ENCODE measurements at places on chromosomes 13 and 19. TPM values are rescaled to one million over a fixed set of nuclear protein-coding genes. Genes with fewer than 3 reads are reported as not detected.

- DNase-seq = no peak
Measured at GRCh38 chr13:44434766-44435141, 61.1 kb downstream of the SERP2 start.

DNA sequence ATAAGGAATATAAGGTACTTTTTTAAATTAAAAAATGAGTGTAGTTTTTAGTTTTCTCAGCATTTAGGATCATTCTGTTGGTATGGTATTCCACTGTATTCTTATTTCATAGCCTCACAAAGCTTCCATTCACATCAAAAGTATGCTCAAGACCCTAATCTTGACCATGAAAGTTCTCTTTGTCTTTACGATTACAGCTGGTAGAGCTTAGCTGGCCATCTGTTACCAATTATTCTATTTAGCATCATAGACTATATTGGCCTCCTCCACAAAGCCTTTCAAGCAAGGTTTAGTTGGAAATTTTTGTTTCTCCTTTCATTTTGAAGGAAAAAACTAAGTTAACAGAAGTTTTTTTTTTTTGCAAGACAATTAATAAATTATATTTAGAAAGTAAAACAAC, 245.1 kb downstream of the KCTD12 start:
- no peak for DNase-seq

- DNase-seq = peak; percentile 72
Measured at GRCh38 chr19:2575734-2576481, 100.0 kb downstream of the GADD45B start.

DNA sequence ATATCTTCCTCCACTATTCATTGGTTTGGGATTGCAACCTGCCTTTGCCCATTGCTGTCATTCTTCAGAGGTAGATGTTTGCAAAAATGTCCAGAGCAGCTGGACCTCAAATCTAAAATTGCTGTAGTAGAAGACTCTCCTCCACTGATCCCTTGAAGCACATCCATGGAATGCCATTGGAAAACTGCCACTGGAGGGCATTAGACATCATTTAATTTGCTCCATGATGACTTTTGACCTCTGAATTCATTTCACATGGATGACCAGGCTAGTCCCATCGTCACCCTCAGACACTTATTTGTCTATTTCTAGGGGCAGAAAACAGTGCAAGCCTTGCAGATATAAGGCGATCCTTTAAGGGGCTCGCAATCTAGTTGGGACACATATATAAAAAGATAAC, 33.9 kb upstream of the FLT1 start:
- no peak for DNase-seq

GRCh38 chr19:480016-480855, 16.1 kb upstream of the MADCAM1 start:
- DNase-seq = peak; percentile 84

DNA sequence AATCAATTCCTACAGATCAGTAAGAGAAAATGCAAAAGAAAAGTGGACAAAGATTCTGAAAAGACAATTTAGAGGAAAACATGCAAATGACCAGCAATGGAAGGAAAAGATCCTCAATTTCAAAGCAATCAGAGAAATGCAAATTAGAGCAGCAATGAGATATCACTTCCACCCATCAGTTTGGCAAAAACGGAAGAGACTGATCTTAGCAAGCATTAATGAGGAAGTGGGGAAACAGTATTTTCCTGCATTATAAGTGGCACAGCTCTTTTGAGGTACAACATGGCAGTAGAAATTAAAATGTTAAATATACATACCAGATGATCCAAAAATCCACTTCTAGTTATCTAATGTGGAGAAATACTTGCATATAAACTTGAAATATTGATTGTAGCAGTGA, 69.1 kb upstream of the SLC7A1 start:
- no peak for DNase-seq

DNA sequence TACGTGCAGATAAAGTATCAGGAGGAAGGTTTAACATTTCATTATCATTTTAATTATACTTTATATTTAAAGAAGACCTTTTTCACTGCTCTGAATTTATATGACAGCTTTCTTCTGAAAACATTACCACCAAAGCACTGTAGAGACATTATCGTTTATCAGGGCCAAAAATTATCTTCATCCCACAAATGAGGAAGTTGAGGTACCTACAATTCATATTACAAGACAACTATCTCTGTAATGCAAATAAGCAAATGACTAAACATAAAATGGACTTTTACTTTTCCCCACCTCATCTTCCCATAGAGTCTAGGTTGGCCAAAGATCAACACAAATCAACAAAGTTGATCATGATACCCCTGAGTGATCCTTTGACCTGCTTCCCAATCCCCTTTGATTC, 30.9 kb upstream of the SMAD9 start:
- no peak for DNase-seq

GRCh38 chr13:85009447-85009846, 789.8 kb downstream of the SLITRK6 start:
- no peak for DNase-seq

- no peak for DNase-seq
Measured at GRCh38 chr19:11887234-11887610, 360 bp upstream of the ZNF69 start.

DNA sequence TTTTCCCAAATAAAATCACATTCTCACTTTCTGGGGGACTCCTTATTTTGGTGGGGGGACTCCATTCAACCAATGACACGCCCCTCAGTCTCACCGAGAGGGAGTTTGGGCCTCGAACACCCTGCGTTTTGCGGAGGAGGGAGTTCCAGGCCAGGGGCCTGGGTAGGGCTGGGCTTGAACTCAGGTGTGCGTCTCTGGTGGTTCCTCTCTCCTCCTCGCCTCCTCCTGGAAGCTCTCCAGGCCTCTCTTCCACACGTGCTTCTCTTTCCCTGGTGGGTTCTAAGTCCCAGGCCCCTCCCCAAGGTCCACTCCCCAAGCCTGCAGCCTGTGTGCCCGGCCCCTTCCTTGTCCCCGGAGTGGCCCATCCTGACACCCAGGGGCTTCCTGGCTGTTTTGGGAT, 14.7 kb downstream of the MEX3D start:
- DNase-seq = no peak

GRCh38 chr19:12611361-12611699, 610 bp downstream of the ZNF791 start:
- DNase-seq = peak; percentile 70

- DNase-seq = peak; percentile 21
Measured at GRCh38 chr13:97574926-97575325, 141.0 kb downstream of the RAP2A start.

DNA sequence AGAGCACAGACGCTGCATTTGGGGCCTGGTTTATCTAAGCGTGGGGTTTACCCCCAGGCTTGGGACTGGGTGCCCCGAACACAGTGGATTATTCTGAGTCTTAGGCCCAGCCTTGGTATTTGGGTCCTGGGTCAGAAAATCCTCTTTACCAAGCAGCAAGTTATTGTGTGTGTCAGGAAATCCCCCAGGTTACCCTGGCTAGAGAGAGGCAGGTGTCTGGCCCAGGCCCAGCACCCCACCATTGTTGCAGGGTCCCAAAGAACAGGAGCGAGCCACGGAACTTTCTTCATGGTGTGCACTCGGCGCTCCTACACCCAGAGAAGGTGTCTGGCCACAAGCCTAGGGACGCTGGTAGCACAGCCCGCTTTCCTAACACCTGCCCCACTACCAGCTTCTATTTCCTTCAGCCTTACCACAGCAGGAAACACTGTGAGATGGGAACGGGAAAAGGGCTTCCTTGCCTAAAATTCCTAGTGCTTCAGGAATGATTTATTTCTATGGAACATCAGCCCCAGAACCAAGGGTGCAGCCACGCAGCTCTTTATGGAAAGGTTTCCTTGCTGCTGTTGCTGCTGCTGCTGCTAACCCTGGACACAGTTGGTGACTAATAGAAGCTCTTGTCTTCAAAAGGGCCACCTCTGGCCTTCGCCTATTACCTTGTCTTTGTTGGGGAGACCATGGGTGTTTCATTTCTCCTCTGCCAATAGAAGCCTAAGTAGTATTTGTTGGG, 7.4 kb upstream of the CDX2 start:
- DNase-seq = no peak

DNA sequence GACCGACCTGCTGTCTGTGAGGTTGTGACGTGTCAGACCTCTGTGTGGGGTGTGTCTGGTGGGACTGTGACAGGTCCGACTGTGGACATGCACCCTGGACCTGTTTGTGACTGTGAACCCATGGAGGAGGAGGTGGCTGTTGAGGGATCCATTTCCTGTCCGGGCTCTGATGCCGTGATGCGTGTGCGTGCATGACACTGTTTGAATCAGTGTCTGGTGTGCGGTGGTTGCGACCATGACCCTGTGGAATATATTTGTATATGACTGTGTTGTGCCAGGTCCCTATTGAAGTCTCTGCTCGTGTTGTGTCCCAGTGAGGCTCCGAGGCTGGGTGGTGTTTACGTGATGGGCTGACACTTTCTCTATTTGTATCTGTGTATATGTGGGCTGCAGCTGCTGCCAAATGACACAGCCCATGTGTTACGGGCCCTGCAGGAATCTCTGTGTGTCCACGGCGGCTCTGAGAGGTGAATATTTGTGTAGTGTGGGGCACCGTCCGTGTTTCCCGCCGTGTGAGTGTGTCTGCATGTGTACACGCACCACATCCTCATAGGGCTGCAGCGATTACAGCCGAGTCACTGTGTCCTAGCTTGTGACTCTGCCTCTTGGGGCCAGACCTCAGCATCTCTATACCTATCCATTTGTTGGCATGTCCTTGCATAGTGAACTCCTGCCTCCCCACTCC, 18.3 kb downstream of the CCDC97 start:
- no peak for DNase-seq

- no peak for DNase-seq
Measured at GRCh38 chr13:50919277-50919676, 9.7 kb downstream of the RNASEH2B start.

GRCh38 chr13:29059800-29060199, 239.7 kb downstream of the MTUS2 start:
- DNase-seq = no peak

- peak; percentile 11 for DNase-seq
Measured at GRCh38 chr19:29404951-29405727, 120.7 kb upstream of the VSTM2B start.

DNA sequence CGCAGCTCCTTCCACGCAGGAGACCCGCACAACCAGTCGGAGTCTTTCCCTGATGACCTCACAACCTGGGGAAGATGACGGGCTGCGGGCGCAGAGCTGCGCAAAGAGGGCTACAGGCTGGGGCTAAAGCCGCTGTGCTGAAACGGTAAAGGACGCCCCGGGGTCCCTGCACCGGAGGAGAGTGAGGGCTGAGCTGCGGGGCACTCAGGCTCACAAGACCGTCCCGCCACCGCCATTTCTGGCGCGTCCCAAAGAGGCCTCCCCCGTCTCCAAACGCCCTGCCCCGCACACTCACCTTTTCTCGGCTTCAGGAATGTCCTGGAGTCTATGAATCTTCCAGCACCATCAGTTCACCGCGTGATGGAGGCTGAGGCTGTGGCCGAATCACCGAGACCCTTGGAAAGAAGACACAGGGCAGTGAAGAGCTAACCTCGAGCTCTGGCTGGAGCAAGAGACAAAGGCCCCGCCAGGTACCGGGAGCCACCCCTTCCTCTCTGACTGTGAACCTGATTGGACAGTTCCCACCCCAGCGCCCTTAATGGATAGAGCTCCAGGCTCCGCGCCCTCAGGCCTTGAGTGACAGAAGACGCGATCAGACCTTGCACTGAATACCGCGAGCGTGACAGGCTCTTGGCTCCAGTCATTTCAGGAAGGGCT, 41.8 kb upstream of the ZNF429 start:
- peak; percentile 64 for DNase-seq

- DNase-seq = no peak
Measured at GRCh38 chr19:28453420-28453819, 759.5 kb downstream of the UQCRFS1 start.

DNA sequence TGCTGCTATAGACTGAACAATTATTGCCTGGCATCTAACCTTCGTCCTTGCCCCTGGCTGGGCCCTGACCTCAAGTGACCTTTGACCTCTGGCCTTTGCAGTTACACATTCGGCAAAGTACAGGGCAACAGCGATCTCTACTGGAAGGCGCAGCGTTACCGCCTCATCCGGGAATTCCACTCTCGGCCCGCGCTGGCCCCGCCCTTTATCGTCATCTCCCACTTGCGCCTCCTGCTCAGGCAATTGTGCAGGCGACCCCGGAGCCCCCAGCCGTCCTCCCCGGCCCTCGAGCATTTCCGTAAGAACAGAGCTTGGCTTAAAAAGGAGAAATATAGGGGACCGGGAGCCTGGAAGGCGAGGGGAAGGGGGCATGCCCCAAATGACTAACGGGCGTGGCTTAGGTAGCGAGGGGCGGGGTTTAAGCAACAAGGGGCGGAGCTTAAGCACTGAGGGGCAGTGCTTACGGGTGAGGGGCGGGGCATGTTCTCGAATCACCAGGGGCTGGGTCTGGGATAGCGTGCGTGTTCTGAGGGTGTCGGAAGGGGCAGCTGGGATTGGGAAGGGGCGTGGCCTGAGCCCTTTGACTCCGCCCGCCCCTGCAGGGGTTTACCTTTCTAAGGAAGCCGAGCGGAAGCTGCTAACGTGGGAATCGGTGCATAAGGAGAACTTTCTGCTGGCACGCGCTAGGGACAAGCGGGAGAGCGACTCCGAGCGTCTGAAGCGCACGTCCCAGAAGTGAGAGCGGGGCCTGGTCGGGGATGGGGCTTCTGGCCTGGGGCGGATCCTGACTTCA, 52.7 kb downstream of the TRPM4 start:
- DNase-seq = peak; percentile 25

GRCh38 chr19:752652-753517, 2.0 kb downstream of the MISP start:
- peak; percentile 77 for DNase-seq

DNA sequence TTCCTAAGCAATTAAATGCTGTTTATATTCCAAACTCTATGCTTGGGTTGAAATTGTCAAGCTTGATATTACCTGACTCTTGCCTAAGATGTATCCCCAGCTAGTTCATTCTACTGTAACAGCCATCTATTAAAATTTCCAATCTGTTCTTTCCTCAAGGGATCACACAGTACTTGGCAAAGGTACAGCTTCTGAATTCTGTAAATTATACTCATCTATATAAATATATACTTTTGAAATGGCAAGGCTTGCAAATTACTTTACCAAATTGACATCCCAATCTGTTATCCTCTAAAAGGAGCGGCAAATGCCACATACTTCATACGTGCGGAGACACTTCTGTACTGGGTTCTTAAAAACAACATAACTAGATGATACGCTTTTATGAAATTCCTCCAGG, 330.2 kb downstream of the DNAJC15 start:
- DNase-seq = no peak

GRCh38 chr19:16017138-16017490, 59.2 kb upstream of the TPM4 start:
- no peak for DNase-seq

The KLK14 gene
- total RNA-seq = 0.63 TPM

The ADGRE2 gene
- 5.1 TPM for total RNA-seq

The LGALS4 gene
- total RNA-seq = 1,935 TPM

The CYP4F12 gene
- total RNA-seq = 82.9 TPM

The AZU1 gene
- not detected for total RNA-seq

The SCAF1 gene
- 86.0 TPM for total RNA-seq

The LILRB2 gene
- total RNA-seq = 3.3 TPM

The FGF9 gene
- 1.5 TPM for total RNA-seq

The GPC6 gene
- total RNA-seq = 24.0 TPM

The GFY gene
- total RNA-seq = not detected

The ATP1A3 gene
- 0.60 TPM for total RNA-seq

The PAF1 gene
- 50.5 TPM for total RNA-seq

The GMIP gene
- 28.5 TPM for total RNA-seq
